ENCODE measurements at places on chromosomes 3 and 15.

GRCh38 chr3:36784138-36784635, 19.8 kb upstream of the DCLK3 start:
- DNase-seq, result no peak

DNA sequence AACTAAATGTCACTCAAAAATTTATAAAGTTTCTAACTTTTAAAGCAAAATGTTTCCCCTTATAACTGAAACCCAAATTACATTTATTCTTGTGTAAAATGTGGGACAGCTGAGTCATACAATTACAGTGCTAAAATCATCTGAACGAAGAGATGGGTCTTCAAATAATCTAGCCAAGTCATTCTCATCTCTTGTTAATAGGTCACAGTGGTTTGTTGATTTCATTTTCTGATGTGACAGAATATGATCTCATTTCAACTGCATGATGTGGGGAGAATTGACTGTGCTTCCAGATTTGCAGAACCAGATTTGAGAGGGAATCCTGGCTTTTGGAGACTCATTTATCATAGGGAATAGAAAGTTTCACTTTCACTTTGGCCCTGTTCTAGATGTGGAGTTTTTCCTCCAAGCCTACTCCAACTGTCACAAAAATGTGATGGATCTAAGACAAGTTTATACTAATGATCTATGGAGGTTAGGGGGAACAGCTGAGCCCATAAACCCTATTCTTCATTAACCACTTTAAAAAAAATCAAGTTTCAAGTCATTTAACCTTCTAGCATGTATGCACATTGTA, 685.0 kb downstream of the PDCD6IP start:
- no peak for DNase-seq

GRCh38 chr15:44729408-44730127, 6.8 kb upstream of the TRIM69 start:
- no peak for DNase-seq

- DNase-seq, result no peak
These were observed 795.3 kb upstream of the ARRDC4 start for GRCh38 chr15:97165205-97165604.

DNA sequence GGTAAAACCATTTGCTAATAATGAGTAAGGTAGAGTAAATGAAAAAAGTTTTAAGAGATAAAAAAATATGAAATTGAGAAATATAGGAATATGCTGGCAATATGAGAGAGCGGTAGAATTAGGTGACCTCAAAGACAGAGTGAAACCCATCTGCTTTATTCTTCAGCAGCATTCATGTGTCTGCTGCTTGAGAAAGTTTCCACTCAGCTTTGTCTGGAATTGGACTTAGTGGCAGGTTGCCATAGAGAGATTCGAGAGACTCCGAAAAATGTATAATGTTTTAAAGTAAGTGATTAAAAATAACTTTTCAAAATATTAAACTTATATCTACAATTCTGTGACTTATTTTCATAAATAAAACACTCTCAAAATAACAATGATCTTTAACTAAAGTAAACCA, 5.0 kb downstream of the SUCNR1 start:
- DNase-seq, result no peak

GRCh38 chr15:101228313-101228712, 23.5 kb downstream of the CHSY1 start:
- DNase-seq, result no peak

GRCh38 chr3:174769171-174769570, 90.0 kb upstream of the NAALADL2 start:
- no peak for DNase-seq

DNA sequence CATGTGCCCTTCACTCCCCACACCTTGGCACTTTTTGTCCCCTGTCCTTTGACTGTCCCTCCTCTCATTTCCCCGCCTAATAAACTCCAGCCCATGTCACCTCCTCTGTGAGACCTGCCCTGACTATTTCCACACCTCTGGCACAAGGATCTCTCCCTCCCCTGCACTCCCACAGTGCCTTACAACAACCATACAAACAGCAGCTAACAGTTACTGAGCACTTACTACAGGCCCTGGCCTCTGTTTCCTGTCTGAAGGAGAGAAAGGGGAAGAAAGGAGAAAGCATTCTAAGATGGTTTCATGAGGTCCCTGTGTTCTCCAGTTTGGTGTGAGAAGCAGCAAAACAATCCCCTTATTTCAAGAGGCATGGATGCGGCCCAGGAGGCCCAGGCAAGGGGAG, 20.0 kb upstream of the TRH start:
- no peak for DNase-seq

GRCh38 chr3:69815970-69816369, 76.7 kb downstream of the MITF start:
- DNase-seq, result no peak

DNA sequence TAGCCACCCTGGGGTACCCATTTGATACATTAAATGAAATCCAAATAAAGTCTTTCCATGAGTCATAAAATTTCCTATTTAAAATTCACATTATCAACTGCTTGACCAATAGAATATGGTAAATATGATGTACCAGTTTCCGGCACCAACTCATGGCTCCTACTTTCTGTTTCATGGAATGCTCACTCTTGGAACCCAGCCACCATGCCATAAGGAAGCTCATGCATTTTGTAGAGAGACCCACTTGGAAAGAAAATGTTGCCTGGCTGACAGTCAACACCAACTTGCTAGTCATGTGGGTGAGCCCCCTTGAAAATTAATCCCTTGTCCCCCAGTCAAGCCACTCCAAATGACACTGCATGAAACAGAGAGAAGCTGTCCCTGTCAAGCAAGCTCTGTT, 57.2 kb downstream of the WWTR1 start:
- DNase-seq, result no peak

- DNase-seq, result no peak
These were observed 476.6 kb downstream of the FHIT start for GRCh38 chr3:60774617-60775016.

GRCh38 chr15:99651023-99651807, 82.0 kb downstream of the LYSMD4 start:
- DNase-seq, result no peak

DNA sequence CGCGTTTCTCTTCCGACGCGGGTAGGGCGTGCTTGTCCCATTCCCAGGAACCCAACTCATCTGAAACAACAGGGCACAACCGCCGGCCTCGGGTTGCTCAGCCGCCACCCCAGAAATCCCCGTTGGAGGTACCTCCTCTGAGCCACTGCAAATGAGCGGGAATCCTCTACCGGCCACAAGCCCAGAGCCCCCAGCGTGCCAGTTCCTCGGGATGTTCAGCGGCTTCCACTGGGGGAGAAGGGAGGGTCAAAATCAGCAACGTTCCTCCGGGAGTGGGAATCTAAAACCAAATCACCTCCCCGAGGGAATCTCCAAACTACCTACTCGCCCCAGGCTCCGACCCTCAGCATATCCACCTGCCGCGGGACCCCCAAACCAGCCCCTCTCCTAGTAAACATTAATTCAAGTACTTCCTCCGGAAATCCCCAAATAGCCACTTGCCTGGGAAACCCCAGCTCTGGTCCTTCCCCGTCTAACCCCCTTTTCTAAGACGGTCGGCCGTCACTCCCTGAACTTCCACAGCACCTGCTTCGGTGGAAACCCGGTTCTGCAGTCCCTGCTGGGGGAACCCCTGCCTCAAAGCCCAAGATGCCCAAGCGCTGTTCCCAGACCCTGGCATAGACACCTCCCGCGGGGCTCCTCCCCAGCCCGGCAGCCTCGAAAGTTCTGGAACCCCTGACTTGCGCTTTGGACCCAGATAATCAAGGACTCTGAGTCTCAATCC, 887 bp downstream of the OXTR start:
- no peak for DNase-seq

- no peak for DNase-seq
These were observed 136.7 kb upstream of the DAZL start for GRCh38 chr3:16741890-16742289.

DNA sequence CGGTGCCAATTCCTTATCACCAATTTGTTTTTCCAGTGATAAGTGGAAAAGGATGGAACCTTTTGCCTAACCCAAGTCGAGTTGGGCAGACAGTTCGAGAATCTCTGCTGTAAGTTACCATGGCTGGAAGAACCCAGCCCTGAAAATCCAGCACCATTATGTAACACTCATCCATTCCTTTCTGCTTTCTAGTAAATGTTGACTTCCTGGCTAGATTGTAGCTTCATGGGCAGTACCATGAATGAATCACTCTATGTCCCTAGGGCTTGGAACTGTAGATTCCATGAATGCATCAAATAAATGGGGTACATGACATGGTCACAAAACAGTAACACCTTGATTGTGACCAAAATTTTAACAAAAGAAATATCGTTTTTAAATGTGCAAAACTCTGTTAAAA, 14.0 kb downstream of the CHCHD4 start:
- no peak for DNase-seq

- DNase-seq, result no peak
These were observed 145.9 kb downstream of the APBA2 start for GRCh38 chr15:29031502-29032228.

GRCh38 chr3:58068122-58068809, 60.0 kb downstream of the FLNB start:
- no peak for DNase-seq

- no peak for DNase-seq
These were observed 37.8 kb downstream of the AQP9 start for GRCh38 chr15:58175955-58176354.

All from T-helper 17 cell (primary cell).